D721Med (cell line): ENCODE measurements at places on chromosomes 2 and 18.

DNA sequence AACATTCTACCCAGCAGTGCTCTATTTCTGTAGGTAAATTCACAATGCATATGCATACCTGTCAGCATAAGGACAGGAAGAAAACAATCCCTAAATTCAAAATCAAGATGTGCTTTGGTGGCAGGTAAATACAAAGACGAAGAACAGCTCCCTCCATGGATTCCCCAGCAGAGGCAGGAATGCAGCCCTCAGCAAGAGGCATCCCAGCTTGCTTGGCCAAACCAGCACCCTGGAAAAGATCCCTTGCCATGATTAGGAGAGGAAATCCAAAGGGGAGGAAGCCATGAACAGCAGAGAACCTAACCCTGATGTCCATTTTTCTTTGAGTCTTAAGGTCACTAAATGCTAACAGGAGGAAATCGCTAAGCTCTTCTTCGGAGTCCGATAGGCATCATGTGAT is 91.2 kb downstream of the KCTD1 start:
- DNase-seq: no peak

GRCh38 chr2:7111626-7112025 is 194.4 kb downstream of the RNF144A start:
- DNase-seq: no peak

GRCh38 chr2:148557844-148558436 is 86.6 kb upstream of the EPC2 start:
- no peak for DNase-seq

DNA sequence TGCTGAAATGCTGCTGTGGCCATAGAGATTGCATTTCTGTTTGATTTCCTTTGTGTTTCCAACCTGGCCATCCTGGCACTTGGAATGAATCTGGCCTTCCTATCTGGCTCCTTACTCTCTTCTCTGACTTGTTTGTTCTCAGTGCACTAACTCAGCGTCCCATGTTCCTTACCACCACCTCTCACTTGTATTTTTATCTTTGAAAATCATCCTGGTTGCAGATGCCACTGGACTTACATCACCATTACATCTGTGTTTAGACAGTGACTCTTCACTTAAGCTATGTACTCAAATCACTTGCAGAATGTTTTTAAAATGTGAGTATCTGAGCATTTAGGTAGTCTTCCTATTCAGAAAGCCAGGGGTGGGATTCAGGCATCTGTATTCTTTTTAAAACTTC is 239.5 kb downstream of the WDR7 start:
- no peak for DNase-seq

DNA sequence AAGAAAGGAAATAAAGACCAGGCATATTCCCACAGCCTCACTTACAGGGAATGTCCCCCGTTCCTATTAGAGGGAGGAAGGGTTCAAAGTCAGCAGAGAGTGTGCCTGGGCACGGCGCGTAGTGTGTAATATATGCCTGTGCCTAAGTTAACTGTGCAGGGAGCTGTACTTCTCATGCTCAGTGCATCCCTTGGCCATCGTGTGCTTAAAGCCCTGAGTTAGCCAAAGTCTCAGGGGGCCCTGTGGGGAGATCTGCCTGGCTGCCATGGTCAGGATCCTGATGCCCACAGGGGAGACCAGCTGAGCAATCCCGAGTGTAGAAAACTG is 48.4 kb downstream of the TEX51 start:
- no peak for DNase-seq

- no peak for DNase-seq
Observed at GRCh38 chr2:9264301-9264700, 57.7 kb downstream of the ASAP2 start.

GRCh38 chr2:175750195-175750594 is 251.9 kb downstream of the LNPK start:
- no peak for DNase-seq

DNA sequence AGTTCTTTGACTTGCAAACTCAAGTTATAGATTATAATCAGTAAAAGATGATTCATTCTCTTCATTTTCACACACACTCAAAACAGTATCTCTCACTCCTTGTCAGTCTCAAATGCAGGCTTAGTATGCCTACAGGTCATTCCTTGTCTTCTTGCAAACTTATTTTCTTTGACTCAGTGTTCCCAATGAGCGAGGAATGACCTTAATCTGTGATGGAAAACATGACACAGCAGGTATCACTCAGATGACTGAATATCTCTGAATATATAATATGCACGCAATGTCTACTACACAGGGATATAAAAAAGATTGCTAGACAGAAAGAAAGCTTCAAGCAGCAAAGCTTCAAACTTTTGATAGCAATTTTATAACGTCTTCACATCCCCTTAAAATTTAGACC is 127.8 kb upstream of the RGPD4 start:
- no peak for DNase-seq

DNA sequence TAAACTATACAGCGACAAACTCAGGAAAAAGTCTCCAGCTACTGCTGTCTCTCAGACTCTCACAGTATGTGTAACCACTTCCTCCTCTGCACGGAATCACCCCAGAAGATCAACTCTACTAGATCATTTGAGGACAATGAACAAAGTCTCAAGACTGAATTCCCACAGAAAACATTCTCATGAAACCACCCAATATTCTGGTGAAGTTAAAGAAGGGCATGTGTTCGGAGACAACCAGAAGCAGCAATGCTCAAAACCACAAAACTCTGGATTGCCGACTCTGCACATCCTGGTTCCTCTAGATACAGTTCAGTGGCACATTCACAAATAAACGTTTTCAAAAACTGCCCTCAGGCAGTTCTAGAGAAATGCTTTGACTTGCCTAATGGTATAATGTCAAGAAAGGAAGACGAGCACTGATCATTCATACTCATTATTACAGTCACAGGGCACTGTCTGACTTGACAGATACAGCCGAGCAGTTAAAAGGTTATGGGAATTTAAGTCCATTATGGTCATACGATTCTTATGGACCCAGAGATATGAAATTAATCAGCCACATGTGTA is 91.9 kb upstream of the STK17B start:
- no peak for DNase-seq

DNA sequence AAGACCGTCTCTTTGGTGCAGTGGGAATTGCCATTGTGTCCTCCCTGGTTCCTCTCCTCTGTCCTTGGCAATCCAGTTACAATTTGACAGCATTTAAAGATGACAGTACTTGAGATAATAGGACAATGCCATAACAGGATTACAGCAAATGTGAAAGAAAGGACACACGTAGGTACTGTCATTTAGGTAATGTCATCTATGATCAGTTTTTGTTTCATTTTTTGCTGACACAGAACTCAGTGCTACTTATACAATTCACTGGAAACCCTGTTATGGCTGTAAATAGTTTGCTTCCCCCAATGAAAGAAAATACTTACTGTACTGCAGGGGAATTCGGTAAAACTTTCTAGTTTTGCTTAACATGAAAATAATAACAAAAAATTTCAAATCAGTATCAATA is 65.2 kb downstream of the BCL11A start:
- DNase-seq: no peak

- no peak for DNase-seq
Observed at GRCh38 chr2:85584354-85584856, at the start of gene VAMP5. TSS of gene VAMP5 (plus strand) at chr2:85584431. CDS start at chr2:85584491, 60 bp downstream.

DNA sequence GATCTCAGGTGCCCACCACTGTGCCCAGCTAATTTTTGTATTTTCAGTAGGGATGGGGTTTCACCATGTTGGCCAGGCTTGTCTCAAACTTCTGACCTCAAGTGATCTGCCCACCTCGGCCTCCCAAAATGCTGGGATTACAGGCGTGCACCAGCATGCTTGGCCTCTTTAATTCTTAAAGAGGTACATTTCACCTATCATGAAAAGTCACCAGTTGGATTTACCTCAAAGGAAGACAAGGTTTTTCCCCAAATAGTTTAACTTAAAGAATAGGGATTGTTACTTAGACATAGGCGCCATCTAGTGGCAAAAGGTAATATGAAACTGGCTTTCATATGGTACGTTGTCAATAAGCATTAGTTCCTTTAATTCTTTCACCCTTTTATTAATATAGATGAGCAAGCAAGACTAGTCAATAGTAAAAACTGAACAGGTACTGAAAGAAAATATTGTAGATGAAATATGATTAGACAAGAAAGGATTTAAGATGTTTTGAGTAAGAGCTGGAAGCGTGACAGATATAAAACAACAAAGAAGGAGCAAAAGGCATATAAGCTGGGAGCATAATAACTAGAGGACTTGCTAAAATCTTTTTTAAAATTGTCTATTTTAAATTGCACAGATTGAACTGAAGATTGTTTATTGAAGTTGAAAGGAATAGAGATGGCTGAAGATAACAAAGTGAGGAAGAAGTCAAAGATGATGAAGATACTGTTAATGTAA is 35.0 kb upstream of the PSMD14 start:
- DNase-seq: no peak

DNA sequence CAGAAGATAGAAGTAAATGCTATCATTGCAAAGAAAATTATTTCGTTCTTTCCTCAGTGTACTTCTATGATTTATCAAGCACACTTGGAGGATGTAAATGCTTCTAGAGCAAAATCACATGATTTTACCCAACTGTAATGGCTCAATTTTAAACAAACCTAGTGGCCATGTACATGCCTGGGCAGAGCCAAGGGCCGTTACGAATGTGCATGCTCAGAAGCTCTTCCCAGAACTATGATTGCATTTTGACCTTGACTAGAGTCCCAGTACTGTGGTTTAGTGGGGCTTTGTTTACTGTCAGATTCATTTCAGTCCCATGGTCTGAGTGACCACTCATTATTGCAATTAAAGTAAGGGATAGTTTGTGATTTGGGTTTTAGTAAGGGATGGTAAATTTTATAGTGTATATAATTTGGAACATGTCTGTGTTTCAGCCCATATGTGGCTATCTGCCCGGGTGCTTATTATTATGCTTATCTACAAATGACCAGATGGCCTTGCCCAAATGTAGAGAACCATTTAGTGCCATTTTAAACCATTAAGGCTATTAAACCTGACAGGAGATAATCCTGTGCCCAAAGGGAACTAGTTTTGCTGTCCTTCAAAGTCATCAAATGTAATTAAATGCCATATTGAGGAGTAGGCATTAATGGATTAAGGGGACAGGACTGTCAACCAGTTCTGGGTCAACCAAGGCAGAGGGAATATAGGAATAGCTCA is 239.1 kb downstream of the ICOS start:
- no peak for DNase-seq
